ENCODE measurements at places on chromosomes 6 and 20.

GRCh38 chr6:46949632-46950280 lies 28.0 kb upstream of the ADGRF5 start:
- DNase-seq = no peak

GRCh38 chr20:34246126-34246626 lies 5.0 kb downstream of the ASIP start:
- no peak for DNase-seq

DNA sequence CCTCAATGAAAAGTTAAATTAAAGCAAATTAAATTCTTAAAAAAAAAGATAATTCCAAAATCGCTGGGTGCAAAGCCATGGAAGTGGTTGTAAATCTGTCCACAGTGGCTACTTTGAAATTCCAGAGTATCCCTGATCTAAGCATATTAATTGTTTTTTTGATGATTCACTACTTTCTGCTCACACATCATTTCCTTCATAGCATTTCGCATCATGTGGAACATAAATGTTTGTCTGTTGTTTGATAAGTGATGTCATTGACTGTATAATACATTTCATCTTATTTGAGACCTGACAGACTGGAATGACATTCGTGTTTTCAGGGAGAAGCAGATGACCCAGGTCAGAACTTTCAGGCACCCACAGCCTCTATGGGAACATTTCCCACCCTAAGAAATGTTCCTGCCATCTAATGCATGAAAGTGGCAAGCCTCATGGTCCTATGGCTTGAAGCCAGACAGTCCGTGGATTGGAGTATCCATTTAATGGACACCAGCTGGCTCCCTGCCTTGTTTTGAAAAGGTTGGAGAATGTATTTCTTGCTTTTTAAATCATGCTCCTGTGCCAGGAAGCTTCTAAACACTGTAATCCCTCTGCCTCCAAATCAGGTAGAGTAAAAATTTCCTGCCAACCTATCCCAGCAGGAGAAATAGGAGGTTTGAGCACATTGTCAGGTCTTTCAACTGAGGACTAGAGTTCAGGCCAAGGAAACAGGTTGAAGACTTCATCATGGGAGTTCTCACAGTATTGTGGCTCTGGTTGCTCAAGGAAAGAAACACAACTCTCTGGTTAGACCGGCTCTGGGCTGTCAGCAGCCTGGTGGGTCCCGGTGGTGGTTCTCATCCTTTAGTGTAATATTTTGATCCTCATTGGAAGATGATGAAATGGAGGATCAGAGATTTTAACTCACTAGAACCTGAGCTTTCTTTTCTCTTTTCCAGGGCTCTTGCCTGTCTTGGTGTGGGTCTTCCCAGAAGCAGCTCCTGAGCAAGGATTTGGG lies 157.9 kb downstream of the SLC24A3 start:
- DNase-seq = no peak

- no peak for DNase-seq
These were observed 222.2 kb downstream of the LY86 start for GRCh38 chr6:6810727-6811126.

DNA sequence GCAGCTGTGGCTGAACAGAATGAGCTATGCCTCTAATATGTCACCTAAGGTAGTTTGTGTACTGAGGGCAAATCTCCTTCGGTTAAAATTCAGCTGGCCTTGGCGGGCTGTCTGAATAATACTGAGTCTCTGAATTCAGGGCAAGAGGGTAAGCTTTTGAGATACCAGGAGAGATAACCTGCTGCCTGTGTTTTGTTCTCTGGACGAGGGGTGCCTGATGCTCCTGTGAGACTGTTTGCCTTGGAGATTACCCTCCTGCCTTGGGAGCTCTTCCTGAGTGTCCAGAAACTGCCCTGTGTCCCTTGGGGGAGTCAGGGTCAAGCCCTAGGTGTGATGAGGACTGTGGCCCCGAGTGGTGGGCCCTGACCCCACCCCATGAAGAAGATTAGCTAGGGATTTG lies 282.9 kb downstream of the KIF16B start:
- no peak for DNase-seq

- DNase-seq = no peak
These were observed 1.3 kb upstream of the HLA-A start for GRCh38 chr6:29941016-29941415.

GRCh38 chr6:15148356-15148946 lies 97.4 kb upstream of the JARID2 start:
- DNase-seq = peak; percentile 59

DNA sequence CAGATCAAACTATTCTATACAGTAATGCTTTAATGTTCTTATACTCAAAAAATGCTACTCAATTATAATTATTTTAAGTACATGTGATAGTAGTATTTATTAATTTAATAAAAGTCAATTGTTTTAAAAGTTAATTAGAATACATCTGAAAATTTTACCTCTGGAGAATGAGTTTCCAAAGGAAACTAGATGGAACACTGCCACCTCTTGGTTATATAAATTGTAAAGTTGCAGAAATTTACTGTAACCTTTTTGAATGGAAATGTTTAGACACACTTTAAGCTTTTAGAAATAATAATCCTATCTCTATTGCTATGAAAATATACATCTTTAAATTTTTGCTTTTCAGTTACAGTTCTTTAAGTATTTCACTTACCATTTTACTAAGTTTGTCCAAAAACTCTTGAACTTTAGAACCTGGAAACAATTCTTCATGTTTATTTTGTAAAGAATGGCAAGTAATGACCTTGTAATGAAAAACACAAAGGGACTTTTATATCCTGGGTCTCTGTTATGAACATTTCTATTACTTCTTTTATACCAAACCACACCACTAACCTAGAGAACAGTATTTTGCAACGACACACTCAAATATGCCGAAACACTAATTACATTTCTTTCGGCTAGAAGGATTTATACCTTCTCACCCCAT lies 10.9 kb upstream of the BMP5 start:
- DNase-seq = no peak

- DNase-seq = no peak
These were observed 107.7 kb upstream of the FOXC1 start for GRCh38 chr6:1502041-1502440.

GRCh38 chr20:53753880-53754459 lies 160.3 kb upstream of the ZNF217 start:
- DNase-seq = no peak

GRCh38 chr6:169518451-169518850 lies 183.4 kb downstream of the WDR27 start:
- DNase-seq = no peak

DNA sequence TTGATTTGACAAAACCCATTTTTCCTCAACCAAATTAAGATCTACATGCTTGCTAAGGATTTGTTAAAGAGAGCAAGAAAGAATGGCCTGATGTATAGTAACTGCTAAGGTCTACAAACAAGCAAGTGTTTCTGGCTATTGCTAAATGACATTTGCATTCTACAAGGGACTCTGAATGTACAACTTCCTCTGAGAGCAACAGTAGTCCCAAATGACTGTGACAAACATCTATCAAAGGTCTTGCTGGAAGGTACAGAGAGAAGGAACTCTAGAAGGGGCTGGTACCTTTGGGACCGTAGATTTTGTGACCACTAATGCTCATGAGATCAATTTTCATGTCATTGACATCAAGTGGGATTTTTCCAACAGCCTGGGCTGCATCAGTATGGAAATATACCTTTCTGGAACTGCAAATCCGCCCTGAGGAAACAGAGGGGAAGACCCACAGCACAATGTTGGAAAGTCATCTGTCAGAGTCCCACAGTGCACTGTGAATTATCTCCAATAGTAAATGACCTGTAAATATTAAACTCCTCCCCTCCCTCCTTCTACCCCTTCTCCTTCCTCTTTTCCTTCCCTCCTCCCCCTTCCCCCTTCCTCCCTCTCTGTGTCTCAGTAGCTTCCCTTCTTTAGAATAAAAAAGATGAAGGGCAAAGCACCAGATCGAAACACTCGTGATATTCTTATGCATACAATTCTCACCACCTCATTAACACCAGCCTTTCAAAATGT lies 15.9 kb upstream of the CPNE1 start:
- no peak for DNase-seq

DNA sequence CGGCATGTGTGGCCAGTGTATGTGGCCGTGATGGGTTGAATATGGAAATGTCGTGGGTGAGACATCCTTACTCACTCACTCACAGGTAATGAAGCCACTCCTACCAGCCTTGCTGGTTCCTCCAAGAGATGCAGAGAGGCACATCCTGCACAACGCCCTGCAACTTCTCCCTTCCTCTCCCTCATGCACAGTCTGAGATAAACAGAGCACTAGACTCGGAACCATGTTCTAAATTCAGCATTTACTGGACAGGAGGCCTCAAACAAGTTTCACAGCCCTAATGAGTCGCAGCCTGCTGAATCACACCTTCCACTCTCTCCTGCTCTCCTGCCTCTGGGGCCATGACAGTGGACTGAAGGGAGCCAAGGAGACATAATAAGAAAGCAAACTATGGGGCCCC lies 91.2 kb downstream of the ISM1 start:
- no peak for DNase-seq

GRCh38 chr20:46268662-46269061 lies 39.6 kb downstream of the CDH22 start:
- DNase-seq = no peak

GRCh38 chr6:105836379-105836778 lies 249.8 kb upstream of the PRDM1 start:
- no peak for DNase-seq

GRCh38 chr6:4360920-4361319 lies 225.5 kb upstream of the ECI2 start:
- DNase-seq = no peak

- no peak for DNase-seq
These were observed 18.0 kb downstream of the CDYL start for GRCh38 chr6:4794140-4794707.

GRCh38 chr6:86516087-86516486 lies 421.2 kb upstream of the HTR1E start:
- DNase-seq = no peak

DNA sequence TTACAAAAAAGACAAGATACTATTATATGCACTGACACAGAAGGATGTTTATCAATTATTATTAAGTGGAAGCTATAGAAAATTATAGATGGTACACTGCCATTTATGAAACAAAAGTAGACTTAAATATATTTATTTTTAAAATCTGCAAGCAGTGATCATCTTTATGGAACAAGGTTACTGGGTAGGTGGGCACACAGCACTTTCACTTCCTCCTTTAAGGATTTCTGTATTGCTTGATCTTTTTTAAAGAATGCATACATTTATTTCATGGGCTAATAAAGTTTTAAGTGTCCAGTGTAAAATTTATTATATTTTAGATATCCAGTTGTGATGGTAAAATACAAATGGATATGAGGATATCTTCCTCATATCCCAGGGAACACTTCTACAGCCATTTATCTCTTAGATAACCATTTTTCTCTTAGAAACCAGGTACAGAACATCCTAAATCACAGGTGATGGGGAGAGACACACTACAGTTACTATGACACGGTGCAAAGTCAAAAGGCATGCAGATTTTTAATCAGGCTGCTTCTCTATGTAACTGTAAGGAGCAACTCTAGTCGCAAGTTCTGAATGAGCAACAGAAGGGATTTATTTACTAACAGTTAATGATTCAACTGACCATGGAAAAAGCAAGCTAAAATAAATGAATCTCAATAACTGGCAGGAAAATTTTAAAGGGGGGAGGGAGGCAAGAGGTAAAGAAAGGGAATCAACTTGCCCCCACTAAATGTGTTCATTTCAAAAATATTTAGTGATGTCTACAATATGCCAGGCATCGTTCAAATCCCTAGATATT lies 2.2 kb downstream of the FBXL4 start:
- DNase-seq = no peak

DNA sequence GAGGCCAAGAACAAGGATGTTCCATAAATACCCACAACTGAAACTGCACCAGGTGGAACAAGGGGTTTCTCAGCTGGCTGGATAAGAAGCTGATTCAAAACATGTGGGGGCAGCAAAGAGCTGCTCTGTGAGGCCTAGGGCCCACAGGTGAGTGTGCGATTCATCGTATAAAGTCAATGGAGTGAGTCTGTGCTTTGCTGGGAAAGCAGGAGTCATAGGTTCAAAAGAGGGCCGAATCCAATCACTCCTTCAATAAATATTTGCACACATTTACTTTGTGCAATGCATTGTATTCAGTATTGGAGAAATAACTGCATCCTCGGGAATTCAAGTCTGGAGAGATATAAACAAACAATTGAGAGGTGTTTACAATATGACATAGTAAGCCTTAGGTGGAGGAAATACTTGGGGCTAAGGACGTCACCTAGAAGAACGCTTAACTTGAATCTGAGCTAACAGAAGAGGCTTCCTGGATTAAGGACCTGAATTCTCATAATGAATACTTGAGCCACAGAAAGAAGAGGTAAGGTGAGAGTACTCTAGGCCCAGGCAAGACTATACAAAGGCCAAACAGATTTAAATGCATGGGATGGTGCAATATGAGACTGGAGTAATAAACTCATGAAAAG lies 83.7 kb upstream of the TMEM30A start:
- DNase-seq = no peak

GRCh38 chr6:121816906-121817540 lies 381.6 kb downstream of the GJA1 start:
- no peak for DNase-seq

- no peak for DNase-seq
These were observed 32.3 kb upstream of the CD83 start for GRCh38 chr6:14085176-14085787.

DNA sequence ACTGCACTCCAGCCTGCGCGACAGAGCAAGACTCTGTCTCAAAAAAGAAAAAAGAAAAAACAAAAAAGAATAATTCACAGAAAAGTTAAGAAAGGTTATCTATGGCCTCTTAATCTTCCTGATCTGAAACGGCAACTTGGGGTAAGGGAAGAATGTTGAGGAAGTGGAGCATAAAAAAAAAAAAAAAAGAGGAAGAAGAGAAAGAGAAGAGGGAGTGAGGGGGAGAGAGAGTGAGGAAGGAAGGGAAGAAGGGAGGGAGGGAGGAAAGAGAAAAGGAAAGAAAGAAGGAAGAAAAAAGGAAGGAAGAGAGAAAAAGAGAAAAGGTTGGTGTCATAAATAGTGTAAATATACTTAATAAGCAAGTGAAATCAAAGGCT lies 68.9 kb upstream of the NCOA3 start:
- no peak for DNase-seq

DNA sequence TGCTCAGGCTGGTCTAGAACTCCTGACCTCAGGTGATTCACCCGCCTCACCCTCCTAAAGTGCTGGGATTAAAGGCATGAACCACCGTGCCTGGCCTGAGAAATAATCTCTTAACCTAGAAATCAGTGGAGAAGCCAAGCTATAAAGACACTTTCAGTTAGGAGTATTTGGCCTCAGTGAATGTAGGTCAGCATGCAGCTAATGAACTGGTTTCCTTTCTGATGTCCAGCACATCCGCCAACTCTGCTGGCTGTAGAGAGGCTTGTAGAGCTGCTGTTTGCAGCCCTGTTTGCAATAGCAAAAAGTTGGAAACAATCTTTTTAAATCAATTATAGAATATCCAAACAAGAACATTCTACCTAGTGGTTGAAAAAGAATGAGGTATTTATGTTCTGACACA lies 42.4 kb upstream of the ELOVL5 start:
- no peak for DNase-seq

DNA sequence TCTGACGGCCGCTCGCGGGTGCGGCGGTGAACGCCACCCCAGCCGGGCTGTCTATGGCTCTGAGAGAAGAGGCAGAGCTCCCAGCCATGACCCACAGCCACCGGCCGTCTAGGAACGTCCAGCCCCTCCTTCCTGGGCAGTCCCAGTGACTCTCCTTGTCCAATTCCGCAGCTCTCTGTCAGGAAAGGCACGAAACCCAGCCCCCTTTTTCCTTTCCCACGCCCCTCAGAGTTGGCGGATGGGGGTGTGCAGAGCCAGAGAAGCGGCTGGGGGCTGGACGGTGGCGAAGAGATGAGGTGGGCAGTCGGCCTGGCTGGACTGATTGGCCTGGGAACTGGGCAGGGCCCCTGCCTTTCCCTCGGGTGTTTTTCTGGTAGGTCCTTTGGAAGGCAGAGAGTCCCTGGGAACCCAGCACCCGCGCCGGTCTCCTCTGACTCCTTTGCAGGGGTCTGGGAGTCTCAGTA lies 1.5 kb downstream of the EBF4 start:
- DNase-seq = no peak

Data from skeletal muscle cell (primary cell).